LHCN-M2 (cell line): ENCODE measurements at places on chromosomes 12 and 14.

DNA sequence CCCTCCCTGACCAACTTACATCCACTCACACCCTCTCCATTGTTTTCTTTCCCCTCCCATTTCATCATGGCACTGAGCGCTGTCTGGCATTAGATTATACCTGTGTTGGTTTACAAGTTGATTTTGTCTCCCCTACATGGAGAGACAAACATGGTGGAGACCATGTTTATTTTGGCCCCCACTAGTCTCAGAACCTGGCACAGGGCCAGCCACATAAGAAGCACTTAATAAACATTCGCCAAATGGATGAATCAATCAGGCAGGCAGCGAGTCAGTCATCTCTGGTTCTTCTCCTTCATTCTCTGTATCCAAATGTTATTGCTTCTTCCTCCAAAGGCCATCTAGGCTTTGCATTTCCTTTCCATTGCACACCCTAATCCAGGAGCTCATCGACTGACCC lies 177.4 kb downstream of the DPF3 start:
- DNase-seq = no peak

GRCh38 chr14:87522575-87522974 lies 470.4 kb downstream of the GALC start:
- DNase-seq = no peak

DNA sequence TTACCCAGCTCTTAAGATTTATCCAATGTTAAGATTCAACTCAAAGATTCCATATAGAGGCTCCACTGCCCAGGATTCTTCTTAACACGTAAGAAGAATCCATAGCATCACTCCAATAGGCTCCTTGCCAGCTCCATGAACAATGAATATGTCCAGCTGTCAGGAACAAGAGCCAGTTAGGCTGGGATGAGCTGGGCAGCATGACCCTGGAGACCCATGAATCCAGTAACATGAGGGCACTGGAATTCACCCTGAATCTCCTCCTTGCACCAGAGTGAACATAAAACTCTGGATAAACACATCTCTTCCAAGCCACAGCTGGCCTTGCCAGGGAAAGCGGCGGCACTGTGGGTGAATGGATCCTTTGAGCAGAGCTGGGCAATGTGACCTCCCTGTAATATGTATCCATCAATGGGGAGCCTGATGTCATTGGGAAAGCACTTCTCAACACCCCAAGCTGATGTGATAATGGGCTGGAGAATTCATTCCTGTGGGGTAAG lies 24.4 kb upstream of the TC2N start:
- DNase-seq = peak; percentile 83

GRCh38 chr14:74476107-74476506 lies 17.0 kb downstream of the NPC2 start:
- no peak for DNase-seq

GRCh38 chr12:81950871-81951270 lies 191.7 kb upstream of the PPFIA2 start:
- DNase-seq = no peak

DNA sequence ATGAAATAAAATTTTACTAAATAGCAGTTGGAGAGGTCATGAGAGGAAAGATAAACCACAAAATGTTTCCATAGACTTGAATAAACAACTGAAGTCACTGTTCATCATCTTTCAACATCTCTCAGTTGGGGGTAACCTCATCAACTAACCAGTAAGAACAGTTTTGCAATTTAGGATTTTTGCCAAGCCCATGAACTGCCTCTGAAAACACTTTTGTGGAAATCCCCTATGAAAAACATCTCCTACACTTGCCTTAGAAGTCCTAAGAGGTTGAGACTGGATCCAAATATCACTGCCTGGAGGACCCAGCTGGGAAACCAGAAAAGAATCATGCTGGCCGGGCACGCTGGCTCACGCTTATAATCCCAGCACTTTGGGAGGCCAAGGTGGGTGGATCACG lies 273.1 kb downstream of the C12orf50 start:
- DNase-seq = peak; percentile 96

GRCh38 chr14:102907303-102907844 lies 15.1 kb upstream of the AMN start:
- DNase-seq = no peak

DNA sequence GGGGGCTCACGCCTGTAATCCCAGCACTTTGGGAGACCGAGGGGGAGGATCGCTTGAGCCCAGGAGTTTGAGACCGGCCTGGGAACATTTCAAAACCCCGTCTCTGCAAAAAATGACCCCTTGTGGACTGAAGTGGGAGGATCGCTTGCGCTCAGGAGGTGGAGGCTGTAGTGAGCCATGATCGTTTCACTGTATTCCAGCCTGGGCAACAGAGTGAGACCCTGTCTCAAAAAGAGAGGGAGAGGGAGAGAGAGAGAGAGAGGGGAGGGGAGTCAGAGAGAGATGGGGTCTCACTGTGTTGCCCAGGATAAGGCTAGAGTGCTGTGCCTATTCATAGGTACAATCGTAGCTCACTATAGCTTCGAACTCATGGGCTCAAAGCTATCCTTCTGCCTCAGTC lies 2.8 kb downstream of the FGD4 start:
- DNase-seq = no peak

DNA sequence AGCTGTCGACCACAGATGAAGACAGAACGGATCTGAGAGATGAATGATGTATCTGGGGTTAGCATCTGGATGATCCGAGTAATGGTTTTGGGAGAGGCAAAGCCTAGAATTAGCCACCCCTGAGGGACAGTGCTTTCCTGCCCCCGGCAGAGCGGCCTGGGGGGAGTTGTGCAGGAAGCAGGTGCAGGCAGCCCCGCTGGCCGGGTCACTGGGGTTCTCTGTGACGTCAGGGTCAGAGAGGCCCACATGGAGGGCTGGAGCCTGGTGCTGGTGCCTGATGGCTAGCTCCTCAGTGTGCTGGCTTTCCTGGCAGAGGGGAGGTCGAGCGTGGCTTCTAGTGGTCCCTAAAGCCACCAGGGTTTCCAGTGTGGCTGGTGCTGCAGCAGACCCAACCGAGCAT lies 70.3 kb downstream of the ADGRD1 start:
- no peak for DNase-seq

DNA sequence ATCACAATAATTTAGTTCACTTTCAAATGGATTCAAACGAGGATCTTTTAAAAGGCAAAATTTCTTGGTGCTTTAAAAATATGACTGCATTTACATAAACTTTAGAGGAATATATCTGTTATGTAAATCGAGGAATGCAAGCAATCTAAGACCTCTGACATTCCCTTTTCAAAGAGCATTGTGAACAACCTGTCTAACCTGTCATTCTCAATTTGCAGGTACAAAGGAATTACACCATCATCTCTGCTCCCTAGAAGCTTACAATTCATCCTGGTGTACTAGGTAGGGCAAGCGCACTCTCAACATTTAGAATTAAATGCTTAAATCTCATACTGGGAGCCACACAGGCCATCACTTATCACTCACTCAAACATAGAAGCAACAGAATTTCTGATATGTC lies 35.6 kb downstream of the BMP4 start:
- DNase-seq = no peak

DNA sequence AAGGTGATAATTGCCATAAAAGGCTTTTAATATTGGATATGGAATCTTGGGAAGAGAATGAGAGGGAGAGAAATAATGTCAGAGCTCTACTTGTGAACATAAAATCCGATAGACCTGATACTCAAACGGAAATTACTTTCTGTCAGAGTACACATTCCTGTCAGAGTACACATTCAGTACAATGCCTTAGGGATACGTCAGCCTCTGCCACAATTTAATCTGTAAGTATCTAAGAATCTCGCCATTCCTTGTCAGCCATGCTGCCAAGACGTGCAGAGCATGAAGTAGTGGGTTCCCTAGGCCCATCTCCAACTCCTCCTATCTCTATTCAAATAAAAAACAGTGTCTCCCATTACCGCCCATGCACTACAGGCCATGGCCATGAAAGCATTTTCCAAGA lies 242.6 kb downstream of the CEP128 start:
- no peak for DNase-seq

DNA sequence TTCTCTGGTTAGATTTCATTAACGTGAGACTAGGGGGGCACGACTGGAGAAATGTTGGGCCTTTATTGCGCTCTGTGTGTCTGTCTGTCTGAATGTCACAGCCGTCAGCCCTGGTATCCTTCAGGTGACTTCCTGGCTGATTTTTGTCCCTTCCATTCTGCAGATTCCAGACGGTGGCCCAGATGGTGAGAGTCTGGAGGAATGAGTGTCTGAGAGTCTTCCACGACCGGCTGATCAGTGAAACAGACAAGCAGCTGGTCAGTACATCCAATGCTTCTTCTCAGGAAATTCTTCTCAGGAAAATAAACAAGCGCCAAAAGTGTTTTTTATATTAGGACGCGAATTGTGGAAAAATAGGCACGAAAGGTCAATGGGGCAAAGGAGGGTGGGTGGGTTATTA lies 93.5 kb downstream of the CCDC92 start:
- DNase-seq = no peak

DNA sequence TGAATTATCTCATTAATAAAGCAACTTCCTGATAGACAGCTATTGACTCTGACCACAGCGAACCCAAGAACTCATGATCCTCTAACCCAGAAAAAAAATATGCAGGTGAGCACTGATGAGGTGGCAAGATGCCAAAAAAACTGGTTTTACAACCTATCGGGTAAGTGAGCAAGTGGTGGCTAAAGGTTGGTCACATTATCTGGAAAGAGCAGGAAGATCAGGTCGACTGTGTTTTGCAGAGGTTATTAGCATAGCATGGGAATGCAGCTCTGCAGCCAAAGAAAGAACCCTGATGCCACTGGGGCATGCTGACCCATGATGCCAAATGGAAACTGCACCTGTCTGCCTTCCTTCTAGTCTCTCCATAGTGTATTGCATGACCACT lies 23.5 kb downstream of the BHLHE41 start:
- no peak for DNase-seq

GRCh38 chr12:4160314-4161040 lies 113.1 kb upstream of the CCND2 start:
- no peak for DNase-seq

DNA sequence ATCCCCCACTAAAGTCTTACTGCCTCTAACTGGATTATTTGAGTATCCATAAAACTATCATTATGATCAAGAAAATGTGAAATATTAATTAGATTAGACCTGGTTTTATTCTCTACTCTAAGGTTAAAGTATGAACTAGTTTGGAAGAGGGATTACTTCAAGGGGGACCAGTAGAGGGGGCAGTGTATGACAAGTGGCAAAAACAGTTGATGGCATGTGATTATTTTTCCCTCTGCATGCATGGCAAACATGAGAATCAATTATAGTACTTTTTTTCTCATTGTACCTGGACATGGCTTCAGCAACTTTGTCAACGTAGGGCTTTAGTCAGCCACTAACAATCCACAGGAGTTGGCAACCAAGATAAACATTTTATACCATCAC lies 145.0 kb upstream of the SLC38A2 start:
- no peak for DNase-seq

DNA sequence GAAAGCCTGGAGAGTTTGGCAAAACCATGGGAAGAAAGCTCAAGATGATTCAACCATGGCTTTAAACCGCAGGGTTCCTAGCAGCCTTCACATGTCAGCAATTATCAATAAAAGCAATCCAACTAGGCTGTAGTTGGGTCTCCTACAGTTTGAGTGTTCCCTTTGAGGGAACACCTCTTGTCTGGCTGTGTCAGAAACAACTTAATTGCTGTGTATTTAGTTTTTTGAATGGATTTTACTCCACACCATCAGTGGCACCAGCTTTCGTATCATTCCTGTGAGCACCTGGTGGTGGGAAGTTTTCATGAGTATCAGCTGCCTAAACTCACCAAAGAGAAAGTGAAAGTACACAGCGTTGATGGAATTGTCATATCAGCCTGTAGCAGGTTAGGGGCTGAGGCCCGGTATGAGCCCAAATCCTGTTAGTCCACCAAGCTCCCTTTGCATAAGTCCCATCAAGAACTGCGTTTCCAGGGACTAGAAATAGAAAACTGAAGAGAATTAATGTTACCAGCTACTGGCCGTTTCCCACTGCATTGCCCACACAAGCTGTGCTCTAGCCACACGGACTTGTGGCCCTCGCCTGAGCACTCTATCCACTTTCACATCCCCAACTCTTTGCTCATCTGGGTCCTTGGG lies 10.9 kb upstream of the IL26 start:
- peak; percentile 73 for DNase-seq

GRCh38 chr14:29857551-29857950 lies 70.1 kb downstream of the PRKD1 start:
- no peak for DNase-seq

DNA sequence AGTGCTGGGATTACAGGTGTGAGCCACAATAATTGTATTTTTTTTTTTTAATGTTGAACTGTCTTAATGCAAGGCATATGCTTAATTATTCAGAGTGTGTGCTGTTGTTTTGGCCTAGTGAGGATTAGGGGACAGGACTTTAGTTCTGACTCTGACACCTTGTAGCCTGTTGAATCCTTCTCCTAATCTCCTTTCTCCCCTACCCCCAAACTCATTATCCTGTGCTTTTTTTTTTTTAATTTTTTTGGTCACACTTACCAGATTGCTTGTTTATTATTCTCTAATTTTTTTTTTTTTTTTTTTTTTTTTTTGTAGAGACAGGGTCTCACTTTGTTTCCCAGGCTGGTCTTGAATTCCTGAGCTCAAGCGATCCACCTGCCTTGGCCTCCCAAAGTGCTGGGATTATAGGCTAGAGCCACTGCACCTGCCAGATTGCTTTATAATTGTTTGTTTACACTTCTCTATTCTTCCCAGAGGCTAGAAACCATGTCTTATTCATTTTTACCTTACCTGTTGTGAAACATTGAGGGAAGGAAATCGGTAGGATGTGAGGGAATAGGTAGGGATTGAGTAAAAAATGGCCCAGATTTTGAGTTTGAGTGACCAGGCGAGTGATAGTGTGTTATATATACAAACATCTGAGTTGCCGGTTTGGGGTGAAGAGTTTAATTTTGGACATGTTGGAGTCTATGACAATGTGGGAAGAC lies 32.2 kb downstream of the DIP2B start:
- no peak for DNase-seq

DNA sequence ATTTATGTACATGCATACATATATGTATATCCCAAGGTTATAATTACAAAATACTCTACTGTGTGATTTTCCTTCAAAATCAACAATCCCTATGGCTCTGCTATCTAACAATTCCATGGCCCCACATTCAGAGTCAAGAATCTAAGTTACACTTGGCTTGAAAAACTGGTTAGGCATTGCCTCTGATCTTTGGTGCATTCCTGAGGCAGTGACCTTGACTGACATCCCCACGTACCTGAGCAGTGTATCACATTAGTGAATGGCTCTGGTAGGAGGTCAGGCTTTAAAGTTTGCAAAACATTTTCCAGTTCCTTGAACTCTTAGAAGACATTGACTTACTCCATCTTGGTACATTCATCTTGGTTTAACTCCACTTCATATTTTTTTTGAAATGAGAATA lies 8.5 kb upstream of the STON2 start:
- DNase-seq = no peak

DNA sequence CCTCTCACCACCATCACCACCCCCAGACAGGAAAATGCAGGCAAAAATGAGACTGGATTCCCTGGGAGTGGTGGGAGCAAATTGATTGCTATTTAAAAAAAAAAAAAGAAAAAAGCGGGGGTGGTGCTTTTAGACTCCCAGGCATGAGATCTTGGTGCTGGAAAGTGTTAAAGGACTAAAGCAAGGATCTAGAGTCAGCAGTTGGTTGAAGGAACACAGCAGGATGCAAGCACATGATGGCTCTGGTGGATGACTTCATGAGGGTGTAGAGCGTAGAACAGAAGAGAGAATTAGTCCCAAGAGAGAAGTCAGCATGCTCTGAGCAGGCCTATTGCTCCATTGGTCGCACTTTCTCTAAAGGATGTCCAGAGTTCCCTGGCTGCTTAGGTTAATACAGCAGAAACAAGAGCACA lies 183.8 kb upstream of the HMGA2 start:
- DNase-seq = peak; percentile 88

- no peak for DNase-seq
Observed at GRCh38 chr12:93043877-93044209, 114.7 kb upstream of the EEA1 start.
